ENCODE measurements at places on chromosomes 6 and 20. TPM values are rescaled to one million over a fixed set of nuclear protein-coding genes. Genes with fewer than 3 reads are reported as not detected.

- no peak for DNase-seq
These were observed 339.2 kb downstream of the TENT5A start for GRCh38 chr6:81413306-81413705.

The ABHD16B gene
- total RNA-seq: not detected

DNA sequence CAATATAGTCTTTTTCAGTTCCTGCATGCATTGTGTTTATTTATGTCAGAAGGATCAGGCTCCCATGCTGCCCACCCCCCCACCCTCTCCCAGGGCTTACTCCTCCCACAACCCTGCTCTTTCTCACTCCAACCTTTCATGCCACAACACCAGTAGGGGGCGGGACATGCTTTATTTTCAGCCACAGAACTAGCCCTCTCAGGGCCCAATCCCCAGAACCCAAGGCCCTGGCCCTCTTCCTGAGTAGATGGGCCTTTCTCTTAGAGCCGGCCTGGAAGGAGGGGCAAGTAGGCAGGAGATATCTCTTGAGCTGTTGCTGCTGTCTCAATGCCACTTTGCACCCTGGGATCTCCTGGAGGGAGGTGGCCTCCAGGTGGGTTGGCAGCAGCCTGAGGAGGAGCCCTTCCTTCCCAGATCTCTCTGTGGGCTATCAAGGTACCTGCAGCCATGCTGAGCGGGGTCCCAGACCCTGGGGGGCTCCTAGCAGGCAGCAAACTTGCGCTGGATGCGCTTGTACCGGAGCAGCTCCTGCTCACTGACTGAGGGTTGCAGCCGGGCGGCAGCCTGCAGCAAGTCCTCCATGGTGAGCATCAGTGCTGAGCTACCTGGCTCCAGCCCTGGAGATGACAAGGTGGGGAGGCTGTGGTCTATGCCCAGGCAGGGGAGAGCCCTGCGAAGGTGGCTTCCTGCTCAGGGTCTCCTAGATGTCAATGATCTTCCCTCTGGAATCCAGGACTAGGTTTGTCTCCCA lies 3.5 kb downstream of the GNMT start:
- peak; percentile 61 for DNase-seq

GRCh38 chr6:100088009-100088408 lies 94.0 kb upstream of the MCHR2 start:
- DNase-seq: peak; percentile 77

The PDE7B gene
- 1.4 TPM for total RNA-seq

DNA sequence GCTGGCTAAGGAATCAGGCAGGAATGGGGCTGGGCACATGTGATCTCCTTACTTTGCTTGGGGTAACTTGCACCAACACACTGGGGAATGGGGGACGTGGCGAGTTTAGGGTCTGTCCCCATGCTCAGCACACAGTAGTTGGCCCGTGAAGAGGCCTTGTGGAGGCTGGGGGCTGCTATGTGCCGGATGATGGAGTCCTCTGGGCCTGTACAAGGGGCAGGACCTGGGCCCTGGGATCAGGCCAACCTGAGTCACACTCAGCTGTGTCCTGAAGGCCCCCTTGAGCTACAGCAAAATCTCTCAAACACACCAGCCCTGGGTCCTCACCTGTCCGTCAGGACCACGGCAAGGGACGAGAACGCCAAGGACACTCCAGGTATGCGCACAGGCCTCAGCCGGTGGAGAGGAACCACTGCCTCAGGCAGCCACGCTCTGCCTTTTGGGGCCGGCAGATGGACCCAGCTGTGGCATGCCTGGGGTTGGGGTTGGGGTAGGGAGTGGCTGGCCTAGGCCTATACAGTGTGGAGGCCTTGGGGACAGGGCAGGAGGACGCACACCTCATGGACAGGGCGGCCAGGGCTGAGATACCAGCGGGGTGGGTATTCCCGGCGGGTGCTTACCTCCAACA lies 11.1 kb downstream of the UCKL1 start:
- no peak for DNase-seq

GRCh38 chr6:79868098-79868722 lies 79.1 kb downstream of the ELOVL4 start:
- peak; percentile 83 for DNase-seq

The TUBB2A gene
- total RNA-seq: 13.3 TPM

- DNase-seq: peak; percentile 33
These were observed 257.7 kb upstream of the NT5E start for GRCh38 chr6:85192186-85192585.

The CCM2L gene
- not detected for total RNA-seq

DNA sequence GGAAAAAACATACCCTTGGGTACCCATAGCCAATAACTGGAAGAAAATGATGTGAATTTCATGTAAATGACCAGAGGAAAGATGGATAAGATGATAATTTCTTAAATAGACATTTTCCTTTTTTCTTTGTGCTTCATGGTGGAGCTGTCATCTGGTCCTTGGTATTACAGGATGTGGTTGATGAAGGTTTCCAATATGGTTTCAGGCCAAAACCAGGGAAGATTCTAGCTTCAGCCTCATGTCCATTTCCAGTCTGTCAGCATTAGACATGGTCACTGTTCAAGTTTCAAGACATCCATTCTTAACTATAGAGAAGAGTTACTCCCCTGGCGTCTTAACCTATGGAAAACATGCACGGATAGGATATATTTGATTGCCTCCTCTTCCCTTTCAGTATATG lies 63.6 kb downstream of the SSR1 start:
- DNase-seq: no peak

The SLC35A1 gene
- total RNA-seq: 10.3 TPM

GRCh38 chr6:125802943-125803377 lies 12.2 kb downstream of the NCOA7 start:
- DNase-seq: no peak

The JPH2 gene
- 11.1 TPM for total RNA-seq

- DNase-seq: peak; percentile 43
These were observed 638 bp downstream of the MDN1 start for GRCh38 chr6:89818977-89819335.

The ELMO2 gene
- total RNA-seq: 31.7 TPM

DNA sequence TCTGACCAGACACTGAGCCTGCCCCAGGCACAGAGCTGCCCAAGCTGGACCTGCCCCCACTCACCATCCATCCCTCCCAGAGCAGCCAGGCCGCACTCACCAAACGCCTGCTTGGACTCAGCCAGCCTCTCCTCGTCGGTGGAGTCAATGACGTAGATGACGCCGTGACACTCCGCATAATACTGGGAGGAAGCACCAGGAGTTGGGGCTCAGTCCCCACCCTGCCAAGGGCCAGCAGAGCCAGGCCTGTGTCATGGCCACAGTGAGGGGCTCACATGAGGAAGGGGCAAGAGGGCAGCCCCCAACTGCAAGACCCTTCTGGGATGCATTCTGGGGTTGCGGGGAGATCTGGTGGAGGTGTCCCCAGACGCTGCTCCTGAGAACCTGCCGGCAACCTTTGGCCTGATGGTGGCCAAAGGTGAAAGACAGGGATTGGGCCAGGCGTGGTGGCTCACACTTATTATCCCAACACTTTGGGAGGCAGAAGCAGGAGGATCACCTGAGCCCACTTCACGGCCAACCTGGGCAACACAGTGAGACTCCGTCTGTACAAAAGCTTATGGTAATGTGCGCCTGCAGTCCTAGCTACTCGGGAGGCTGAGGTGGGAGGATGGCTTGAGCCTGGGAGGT lies 5.6 kb downstream of the ARFRP1 start:
- no peak for DNase-seq

DNA sequence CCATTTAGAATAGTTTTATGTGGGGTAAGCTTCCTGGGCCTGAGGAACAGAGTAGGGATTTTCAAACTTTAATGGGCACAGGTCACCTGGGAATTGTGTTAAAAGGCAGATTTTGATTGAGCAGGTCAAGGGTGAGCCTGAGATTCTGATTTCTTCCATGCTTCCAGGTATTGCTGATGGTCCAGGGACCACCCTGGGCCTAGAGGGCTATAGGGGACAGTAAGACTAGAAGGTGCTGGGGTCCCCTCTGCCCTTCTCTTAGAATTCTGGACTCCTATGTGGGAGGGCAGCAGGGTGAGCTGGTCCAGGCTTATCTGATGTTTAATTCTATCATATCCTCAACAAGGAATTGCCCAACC lies 2.6 kb downstream of the DDR1 start:
- no peak for DNase-seq

The MCCD1 gene
- not detected for total RNA-seq

GRCh38 chr6:24630856-24631505 lies 15.0 kb downstream of the KIAA0319 start:
- no peak for DNase-seq

DNA sequence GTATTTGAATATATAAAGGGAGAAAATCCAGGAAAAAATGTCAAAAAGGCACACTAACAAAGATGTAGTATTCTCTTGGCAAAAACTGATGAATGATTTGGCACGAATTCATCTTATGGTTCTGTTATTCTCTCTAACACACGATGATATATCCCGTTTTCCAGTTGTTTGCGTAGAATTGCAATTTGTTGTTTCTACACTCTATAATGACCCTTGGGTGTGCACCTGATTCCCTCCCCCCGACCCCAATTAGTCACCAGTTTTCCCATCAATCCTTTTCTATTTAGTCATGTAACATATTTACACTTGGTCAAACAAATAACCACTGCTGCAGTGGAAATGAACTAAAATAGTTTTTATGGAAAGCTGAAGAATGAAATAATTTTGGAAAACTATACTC lies 1.5 kb upstream of the ARID1B start:
- DNase-seq: peak; percentile 11

DNA sequence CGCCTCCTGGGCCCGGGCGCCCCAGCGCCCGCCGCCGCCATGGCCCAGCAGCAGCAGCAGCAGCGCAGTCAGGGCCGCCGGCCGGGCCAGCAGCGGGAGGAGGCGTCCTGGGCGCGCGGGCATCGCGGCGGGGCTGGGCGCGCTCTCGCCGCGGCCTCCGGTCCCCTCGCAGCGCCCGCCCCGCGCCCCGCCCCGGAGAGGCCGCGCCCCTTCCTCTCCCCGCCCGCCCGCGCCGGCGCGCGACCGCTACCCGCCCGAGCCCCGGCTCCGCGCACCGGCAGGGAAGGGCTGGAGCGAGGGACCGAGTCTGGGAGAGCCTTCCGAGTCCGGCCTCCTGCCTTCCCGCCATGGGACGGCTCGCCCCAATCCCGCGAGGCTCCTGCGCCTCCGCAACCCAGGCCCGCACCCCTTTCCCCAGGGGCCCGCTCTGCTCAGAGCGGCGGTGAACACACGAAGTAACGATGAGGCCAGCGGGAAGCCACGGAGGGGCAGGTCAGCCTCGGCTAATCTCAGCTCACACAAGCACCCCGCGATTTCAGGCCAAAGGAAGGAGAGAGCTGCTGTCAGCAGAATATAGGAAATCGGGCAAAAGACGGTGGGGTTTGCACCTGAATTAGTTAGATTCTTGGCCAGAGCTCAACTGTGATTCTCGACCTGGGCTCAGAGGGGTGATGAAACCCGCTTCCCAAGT lies at the start of gene TXNDC5:
TSS of gene TXNDC5 (minus strand) at position 135 of the 691 bp plus-strand sequence. CDS start at position 123, 12 bp downstream.
- peak; percentile 73 for DNase-seq

The DPPA5 gene
- total RNA-seq: not detected

DNA sequence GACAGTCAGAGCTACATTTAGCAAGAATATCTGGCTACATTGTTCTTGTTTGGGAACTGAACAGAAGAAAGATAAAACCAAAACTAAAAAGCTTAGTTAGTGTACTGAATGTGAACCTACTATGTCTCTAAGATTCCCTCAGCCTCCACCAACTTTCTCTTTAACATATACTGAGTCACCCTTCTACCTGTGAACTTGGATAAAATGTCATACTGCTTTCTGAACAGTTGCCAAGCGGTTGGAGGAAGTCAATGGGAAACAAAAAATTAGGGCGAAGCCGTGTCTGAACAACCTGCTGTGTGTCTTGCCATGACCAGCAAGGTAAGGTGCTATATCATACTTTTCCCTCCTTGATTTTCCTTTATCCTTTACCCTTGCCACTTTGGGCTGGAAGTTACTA lies 243.5 kb downstream of the BTBD9 start:
- peak; percentile 49 for DNase-seq

The CCN6 gene
- not detected for total RNA-seq

The ANKRD66 gene
- not detected for total RNA-seq

GRCh38 chr20:6480328-6481200 lies 286.9 kb upstream of the BMP2 start:
- DNase-seq: no peak

All from MCF 10A (cell line).